ENCODE measurements at places on chromosomes 12 and 14.
A peak's percentile ranks its signal among the peaks of the same experiment; 100 is the strongest.

GRCh38 chr14:26402126-26402525 is 195.7 kb downstream of the NOVA1 start:
- no peak for DNase-seq

- DNase-seq, result no peak
These were observed 151.1 kb upstream of the PKP2 start for GRCh38 chr12:33047666-33048065.

DNA sequence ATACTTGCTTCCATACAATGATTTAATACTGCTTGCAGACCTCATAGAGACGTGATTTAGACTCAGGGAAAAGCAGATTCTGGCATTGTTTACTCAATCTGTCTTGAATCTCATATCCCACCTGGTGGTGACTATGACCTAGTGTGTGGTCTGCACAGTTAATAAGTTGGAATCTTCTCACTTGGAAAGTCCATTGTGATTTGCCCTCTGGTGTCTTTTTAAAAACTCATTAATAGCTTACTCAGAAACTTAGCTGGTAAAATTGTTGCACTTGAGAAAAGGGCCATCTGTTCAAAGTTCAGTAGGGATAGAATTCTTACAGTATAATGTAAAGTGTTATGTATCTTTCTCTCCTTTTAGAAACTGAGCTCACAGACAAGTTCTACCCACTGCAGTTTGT is 106.0 kb downstream of the PELI2 start:
- no peak for DNase-seq

DNA sequence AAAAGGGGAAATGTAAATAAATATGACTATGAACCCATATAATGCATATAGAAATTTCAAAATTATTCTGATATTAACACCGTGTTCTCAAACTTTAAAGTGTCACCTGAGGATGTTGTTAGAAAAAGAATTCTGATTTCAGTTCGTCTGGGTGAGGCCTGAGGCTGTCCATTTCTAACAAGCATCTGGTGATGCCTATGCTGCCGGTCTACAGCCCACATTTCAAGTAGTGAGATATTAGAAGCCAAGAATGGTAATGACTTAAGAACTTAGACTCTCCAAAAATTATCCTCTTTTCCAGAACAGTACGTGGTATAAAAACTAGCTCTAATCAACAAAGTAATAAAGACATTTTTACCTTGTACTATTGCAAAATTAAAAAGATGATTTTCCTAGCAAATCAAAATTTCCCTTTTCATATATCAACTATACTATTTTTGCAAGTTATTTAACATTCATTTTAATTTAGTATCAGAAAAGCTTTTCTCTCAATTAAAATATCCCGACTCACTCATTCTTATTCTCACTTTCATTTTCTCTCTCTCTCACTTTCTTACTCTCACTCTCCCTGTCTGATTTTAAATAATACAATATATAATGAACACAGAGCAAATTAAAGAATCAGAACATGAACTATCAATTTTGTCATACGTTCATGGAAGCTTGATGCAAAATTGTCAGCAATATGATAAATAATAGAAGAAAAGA is 35.0 kb downstream of the PIK3C2G start:
- DNase-seq, result no peak

DNA sequence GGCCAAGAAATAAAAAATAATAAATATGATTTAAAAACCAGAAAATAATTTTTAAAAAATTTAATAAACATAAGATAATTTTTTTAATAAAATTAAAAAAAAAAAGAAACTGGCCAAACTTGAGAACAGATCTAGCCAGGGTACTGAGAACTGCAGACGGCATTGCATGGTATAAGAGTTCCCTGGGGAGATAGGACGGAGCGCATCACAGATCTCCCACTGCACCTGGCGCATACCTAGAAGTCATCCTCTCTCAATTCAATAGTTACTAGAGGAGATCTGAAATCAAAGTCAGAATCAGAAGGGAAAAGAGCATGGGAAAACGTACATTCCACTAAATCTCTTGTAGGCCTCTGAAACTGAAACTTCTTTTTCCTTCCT is 58.9 kb upstream of the BCL2L14 start:
- DNase-seq, result no peak

- DNase-seq, result no peak
These were observed 81.8 kb downstream of the WIF1 start for GRCh38 chr12:65039301-65039700.

DNA sequence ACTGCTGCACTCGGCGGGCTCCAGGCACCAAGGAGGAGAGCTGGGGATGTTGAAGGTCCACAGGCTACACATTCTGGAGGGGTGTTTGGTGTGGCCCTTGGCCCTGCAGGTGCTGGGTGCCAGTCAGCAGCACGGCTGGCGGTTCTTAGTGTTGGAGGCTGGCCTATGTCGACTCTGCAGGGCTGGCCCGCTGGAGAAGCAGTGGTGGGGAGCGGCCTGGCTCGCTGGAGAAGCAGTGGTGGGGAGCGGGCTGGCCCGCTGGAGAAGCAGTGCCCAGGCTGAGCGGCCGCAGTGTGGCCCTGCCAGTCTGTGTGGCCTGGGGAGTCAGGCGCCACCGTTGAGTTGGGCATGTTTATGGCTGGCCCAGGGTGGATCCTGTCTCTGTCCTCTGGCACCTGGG is 27.3 kb downstream of the MTA1 start:
- no peak for DNase-seq

DNA sequence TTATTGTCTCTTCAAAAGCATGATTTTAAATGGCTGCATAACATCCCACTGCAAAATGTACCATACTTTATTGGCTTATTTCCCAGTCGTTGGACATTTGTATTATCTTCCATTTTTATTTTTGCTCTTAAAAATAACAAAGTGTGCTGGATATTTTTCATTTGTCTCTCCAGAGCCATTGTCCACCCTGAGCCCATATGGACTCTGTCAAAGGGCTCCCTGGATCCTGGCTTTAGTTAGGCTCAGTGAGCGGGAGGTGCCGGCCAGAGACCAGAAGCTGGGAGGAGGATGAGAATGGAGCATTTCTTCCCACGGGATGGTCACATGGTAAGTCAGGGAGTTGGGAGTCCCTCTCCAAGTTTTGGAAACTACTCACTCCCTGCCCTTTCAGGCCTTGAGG is 296.9 kb downstream of the NUAK1 start:
- no peak for DNase-seq

GRCh38 chr14:52692248-52692962 is 3.0 kb downstream of the ERO1A start:
- DNase-seq, result no peak

DNA sequence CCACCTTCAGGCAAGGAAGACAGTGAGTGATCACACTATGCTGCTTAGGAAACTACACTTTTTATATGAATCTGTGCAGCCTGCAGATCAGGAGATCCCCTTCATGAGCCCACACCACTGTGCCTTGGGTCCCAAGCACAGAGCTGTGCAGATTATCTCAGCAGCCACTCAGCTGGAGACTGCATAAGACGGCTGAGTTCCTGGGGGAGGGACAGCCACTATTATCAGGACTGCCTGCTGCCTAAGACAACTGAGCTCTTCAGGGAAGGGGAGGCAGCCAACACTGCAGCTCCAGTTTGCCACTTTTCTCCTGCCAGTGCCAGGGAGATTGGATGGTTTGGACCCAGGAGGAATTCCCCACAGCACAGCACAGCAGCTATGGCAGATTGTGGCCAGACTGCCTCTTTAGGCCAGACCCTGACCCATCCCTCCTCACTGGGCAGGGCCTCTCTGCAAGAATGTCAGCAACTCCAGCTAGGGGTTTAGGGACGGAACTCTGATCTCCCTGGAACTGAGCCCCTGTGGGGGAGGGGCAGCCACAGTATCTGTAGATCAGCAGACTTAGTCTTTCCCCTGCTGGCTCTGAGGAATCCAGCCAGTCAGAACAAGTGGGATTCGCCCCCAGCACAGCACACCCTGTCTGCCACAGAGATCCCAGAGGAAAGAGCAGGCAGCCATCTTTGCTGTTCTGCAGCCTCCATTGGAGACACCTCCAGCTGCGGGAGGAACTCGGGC is 141.3 kb downstream of the KLHL28 start:
- no peak for DNase-seq

DNA sequence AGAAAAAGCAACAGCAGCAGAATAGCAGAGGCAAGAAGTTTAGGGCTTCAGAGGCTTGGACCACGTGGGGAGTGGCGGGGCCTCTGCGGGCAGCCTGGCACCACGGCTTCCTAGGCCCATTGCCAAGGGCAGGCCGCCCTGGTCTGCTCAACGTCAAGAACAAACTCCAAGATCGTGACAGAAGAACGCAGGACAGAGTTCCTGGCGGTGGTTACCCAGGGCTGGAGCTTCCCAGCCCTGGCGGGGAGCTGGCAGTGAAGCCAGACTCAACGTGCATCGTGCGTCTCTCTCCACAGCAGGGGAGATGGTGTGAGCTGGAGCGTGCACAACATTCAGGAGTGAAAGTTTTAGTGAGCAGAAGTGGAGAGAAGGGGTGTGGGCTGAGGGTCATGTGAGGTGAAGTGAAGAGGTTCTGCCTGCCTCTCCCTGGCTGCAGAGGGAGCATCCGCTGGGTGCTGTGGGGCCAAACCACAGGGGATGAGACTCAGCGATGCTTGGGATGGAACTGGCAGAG is 13.9 kb upstream of the CACNA2D4 start:
- DNase-seq, result peak; percentile 58

- peak; percentile 39 for DNase-seq
These were observed 47.4 kb upstream of the MEG3 start for GRCh38 chr14:100778526-100778882.

GRCh38 chr14:100849115-100849781 is 23.3 kb downstream of the MEG3 start:
- no peak for DNase-seq

DNA sequence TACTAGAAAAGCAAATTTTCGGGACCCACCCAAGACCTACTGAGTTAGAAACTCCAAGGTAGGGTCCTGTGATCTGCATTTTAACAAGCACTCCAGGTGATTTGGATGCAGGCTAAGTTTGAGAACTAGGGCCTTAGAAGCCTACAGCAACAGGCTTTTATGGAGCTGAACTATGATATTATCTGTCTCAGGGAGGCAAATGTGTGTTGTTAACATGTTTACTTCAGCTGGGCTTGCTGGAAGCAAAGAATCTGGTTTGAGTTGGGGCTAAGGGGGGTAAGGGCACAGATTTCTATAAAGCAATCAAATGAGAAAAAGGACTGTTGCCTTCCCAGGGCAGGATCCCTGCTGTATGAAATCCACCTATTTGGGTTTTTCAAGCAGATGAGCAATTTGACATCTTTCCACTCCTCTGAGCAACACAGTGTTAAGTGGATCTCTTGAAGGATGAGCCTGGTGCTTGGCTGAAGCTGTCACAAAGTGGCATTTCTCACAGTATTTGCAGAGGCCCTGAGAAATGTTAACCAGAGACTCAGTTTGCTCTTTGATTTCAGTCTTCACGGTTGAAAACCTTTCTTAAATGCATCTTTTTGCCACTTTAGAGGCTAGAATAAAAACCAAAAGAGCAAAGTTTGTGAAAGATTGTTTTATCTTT is 36.2 kb upstream of the SOCS2 start:
- no peak for DNase-seq
